ENCODE measurements at places on chromosomes 12 and 14.

DNA sequence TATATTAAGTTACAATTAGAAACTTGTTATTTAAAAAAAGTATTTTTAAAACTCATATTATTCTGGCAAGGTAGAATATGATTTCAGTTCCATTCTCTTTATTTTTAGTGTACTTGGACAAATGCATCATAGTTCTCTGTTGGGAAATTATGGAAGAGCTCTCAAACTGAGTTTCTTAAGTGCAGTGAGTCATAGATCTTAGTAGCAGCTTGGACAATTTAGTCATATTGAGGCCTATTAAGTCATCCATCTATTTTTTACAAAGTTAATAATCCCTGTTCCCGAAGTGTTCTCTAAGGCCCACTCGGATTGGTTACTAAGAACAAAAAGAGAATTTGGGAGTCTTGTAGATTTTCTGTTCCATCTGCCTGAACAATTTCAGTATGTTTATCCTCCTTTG is 113.9 kb downstream of the ANO4 start:
- DNase-seq, result no peak

DNA sequence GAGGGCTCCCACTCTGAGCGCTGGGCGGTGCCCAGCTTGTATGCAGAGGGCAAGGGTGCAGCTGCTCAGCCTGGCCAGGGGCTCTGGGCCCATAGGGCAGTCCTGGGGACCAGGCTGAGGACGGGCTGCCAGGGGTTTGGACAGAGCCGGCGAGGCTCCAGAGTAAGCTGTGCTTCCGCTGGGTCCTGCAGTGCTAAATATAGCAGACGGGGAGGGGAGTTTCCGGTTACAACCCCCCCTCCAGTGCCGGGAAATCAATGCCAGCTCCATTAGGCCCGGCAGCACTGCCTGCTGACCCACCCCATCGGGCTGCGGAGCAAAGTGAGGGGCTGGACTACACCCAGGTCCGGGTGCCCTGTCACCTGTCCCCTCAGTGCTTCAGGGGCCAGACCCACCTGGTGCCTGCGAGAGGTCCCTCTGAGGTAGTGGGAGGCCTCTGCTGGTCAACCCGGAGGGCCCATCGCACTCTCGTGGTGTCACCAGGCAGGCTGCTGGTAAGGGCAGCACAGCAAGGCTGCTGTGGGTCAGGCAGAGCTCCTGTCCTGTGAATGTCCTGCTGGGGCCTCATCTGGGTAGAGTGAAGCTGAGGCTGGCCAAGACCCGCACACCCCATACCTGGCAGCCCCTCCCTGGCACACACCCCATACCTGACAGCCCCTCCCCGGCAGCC is 2.6 kb upstream of the JAG2 start:
- DNase-seq, result no peak

GRCh38 chr12:131340616-131341210 is 370.2 kb upstream of the SFSWAP start:
- no peak for DNase-seq

DNA sequence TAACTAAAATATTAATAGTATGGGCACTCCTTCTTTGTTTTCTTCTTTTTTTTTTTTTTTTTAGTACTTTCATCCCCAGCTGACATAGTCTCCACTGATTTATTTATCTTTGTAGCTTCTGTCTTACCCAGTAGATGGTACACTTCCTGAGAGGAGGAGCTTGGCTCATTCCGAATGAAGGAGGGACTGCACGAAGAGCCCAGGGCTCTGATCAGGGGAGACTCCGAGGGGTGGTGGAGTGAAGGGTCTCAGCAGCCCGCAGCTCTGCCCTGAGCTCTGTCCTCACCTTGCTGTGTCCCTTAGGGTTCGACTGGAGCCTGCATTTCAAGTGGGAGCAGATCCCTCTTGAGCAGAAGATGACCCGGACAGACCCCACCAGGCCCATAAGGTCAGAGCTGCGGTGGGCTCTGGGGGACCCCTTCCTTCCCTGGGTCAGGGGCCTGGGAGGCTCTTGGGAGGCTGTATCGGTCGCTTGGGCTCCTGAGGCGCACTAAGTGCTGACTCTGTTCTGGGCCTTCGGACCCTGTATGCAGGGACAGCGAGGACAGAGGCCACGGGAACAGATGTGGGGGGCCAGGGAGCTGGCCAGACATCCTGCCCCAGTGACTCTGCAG is 65.2 kb downstream of the ERH start:
- no peak for DNase-seq

DNA sequence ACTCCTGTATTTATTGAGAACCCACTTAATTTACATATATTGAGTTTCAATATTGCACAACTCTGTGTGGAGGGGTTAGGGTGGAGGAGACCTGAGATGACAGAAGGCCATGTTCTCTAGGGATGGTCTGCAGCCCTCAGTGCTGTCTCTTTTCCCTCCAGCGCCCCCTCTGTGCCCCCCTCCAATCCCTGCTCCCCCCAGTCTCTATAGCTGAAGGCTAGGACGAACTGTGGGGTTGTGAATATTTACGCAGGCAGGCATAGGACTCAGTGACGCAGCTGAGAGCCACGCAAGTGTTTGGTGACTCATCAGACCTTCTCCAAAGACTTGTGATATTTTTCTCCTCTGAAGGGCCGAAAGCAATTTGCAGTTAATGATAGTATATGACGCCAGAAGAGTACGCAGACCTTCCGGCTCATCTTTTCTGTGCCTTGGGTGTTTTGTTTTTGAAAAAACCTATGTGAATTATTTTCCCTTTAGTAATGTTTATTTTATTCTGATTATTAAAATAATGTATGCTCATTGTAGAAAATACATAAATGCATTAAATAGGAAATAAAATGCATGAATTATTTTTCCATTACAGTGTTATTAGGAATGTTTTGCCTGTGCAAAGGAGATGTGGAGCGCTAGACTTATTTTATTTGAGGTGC is 85.3 kb downstream of the SLC25A47 start:
- DNase-seq, result no peak

DNA sequence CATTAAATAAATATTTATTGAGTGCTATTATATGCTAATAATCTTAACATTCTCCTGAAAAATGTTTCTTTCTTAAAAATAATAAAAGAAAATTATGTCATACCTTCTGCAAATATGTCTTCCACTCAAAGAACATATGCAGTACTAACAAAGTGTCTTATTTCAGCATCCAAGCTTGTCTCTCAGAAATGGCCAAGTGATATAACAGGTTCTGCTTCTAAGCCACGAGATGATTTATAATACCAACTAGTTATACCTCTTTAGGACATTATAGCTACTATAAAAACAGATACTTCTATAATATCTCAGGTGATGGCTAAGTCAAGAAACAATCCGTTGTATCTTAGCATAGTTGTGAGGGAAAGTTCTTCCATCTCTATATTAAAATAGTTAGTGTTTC is 128.1 kb upstream of the ARID2 start:
- DNase-seq, result no peak

DNA sequence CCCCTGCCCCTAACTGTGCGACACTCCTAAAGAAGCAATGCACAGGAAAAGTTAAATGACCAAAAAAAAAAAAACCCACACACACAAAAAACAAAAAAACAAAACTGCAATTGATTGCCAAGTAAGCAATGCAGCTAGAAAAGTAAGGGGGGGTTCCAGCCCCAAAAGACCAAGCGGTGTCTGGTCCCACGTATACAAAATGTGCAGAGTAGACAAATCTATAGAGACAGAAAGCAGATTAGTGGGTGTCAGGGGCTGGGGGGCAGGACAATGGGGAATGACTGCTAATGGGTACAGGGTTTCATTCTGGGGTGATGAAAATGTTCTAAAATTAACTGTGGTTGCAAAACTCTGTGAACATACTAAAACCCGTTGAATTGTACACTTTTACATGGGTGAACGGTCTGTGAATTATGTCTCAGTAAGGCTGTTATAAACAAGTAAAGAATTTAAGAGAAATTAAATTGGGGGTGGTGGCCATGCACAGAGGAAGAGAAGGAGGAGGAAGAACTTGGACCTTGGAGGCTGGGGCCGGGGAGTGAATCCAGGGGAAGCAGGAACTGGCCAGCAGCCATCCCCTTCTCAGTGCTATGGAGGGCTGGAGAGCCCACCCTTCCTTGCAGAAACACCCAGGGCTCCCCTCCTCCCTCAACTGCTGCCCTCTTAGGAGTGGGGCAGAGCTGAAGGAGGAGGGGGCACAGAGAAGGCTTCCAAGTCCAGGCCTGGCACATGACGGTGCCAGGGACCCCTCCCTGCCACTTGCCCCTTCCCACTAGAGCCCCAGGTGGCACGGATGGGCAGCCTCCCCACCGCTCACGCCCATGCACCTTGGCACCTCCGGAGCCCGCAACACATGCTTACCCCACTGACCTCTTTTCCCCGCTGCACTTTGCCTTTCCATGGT is 45.4 kb downstream of the KDM2B start:
- no peak for DNase-seq

DNA sequence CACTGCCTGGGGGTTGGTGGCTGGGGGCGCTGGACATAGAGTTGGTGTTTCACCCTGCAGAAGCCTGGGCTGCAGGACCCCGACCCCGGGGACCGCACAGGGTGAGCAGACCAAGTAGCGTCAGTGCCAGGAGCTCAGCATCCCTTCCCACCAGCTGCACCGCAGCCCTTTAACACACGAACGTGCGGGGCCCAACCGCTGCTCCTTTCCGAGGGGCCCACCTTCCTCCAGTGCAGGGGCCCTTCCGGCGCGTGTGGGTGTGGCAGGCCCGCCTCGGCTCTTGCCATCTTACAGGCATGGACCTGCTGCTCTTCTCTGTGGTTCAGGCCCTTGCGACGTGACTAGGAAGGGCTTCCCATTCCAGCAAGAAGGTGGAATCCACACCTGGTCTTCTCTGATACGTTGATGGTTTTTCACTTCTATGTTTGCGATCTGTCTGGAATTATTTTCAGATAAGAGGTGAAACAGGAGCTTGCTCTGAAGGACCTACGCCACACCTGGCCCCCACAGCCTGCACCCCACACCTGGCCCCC is 47.8 kb downstream of the LRCOL1 start:
- no peak for DNase-seq

GRCh38 chr12:77078231-77078630 is 12.9 kb upstream of the E2F7 start:
- no peak for DNase-seq

GRCh38 chr12:127401005-127401404 is 866.0 kb upstream of the TMEM132C start:
- DNase-seq, result no peak

DNA sequence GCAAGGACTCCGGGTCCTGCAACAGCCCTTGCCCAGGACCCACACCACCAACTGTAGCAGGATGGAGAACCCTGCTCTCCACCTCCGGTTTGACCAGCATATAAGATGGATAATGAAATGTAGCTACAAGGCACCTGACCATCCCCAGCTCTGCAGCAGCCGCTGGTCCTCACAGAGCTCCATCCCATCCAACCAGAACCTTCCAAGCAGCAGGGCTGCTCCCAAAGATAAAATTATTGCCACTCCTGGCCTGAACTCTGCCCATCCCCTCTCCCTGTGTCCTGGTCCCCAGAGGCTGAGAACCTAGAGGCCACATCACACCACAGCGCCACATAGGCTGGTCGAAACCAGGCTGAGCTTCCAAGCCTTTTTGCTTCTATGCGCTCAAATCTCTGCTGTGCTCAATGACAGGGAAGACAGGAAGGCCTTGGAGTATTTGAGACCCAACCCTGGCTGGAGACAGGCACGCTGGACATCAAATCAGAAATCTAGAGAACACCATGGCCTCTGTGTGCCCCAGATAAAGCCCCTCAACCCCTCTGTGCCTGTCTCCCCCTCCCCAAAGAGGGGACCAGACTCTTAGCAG is 4.2 kb downstream of the CDK2AP1 start:
- no peak for DNase-seq

GRCh38 chr14:100032738-100033137 is 32.5 kb upstream of the EVL start:
- no peak for DNase-seq

DNA sequence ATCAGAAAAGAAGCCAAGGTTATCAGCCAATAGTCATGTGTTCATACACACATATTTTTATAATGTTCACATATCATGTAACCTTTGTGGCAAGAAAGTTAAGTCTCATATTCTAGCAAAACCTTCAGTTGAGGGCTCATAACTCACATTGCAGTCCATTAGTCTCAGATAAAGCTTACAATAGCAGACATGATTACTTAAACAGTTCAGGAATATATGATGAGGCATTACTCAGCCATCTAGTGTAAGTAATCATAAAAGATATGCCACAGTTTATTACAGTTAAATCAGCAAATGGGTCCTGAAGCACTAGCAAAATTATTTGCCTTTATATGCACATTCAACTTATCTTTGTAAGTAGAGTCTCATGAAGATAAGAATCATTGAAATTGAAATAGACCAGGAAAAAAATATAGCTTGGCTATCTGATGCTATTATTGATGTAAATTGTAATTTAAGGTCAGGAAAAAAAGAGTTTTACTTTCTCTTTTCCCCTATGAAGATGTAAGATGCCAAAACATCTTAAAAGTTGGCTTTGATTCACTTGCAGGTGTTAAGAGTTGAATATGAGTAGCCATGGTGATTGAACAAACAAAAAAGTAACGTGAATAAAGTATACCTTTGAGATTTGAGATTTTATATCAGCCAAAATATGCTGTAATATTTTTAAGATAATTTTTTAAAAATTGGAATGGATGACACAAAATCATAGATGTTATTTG is 537.0 kb downstream of the SLC6A15 start:
- no peak for DNase-seq

DNA sequence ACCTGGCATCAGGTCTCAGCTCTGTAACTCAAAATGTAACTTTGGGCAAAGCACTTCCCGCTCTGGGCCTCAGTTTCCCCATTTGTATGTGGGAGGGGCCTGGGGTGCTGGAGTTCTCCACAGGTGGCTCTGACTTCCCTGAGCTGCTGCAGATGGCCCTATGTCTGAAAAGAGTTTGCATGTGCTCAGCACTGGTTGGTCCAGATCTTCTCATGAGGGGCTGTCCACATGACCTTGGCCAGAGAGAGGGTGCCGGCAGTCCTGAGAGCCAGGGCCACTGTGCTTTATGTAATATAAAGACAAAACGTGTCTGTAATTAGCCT is 7.2 kb upstream of the CACNA2D4 start:
- DNase-seq, result no peak

DNA sequence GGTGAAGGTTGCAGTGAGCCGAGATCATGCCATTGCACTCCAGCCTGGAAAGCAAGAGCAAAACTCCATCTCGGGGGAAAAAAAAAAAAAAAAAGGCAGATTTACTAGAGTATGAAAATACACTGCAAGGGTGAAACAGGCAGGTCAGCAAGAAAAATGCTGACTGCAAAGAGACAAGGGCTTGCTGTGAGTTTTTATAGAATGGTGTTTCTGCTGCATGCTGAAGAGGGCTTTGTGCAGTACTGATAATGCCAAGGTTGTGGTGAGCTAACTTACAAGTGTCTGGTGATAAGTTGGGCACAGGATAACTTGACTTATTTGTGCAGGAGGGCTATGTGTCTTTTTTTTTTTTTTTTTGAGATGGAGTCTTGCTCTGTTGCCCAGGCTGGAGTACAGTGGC is 25.9 kb upstream of the SRP54 start:
- no peak for DNase-seq

DNA sequence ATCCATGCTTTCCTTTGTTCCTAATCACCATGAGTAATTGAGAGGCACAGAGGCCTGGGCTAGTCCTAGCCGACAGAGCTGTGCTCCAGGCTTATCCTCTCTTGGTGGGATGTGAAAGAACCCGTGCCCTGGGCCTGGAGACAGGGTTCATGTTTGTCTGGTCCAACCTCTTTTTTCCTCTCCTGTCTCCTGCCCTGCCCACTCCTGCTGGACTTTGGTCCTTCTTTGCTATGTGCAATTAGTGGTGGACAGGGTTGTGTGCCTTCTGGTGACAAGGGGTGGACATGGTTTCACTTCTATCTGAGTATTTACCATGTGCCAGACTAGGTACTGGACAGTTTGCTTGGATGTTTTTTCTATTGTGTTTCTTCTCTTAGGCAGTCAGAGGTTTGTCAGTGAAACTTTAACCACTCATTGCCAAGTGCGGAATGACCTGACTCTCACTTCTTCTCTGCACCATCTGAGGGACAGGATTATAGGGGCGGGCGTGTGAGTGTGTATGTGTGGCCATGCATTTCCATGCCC is 126.1 kb downstream of the SMOC1 start:
- no peak for DNase-seq

All from stimulated activated CD4-positive, alpha-beta T cell treated with anti-CD3 and anti-CD28 coated beads, Interleukin-4, amount 100 ng/mL, for 24 hours (primary cell).